Pulmonary artery endothelial cell (primary cell): ENCODE measurements at places on chromosomes 2 and 18. TPM values are rescaled to one million over a fixed set of nuclear protein-coding genes. Genes with fewer than 3 reads are reported as not detected.

The STPG4 gene
- total RNA-seq, result 0.11 TPM in 1 of 2 replicates, not detected in the other

The DCAF17 gene
- total RNA-seq, result 15.6 and 18.5 TPM in 2 replicates

The CHRNG gene
- total RNA-seq, result not detected in 2 replicates

The INPP5D gene
- total RNA-seq, result 19.8 and 27.2 TPM in 2 replicates

The CTDP1 gene
- total RNA-seq, result 36.1 and 37.1 TPM in 2 replicates

The ZNF385B gene
- not detected in 2 replicates for total RNA-seq

The SPC25 gene
- 4.4 and 9.0 TPM in 2 replicates for total RNA-seq

The RNF152 gene
- 46.2 and 76.5 TPM in 2 replicates for total RNA-seq

The FZD7 gene
- 0.33 and 0.35 TPM in 2 replicates for total RNA-seq

The LRRFIP1 gene
- 127 and 152 TPM in 2 replicates for total RNA-seq

The ALPP gene
- total RNA-seq, result not detected in 2 replicates

The TRMT61B gene
- total RNA-seq, result 12.0 and 18.2 TPM in 2 replicates

The CDH7 gene
- not detected in 2 replicates for total RNA-seq

The ABCA12 gene
- total RNA-seq, result under 0.01 TPM in 2 replicates

The MC2R gene
- not detected in 2 replicates for total RNA-seq

The FSIP2 gene
- 0.07 and 0.28 TPM in 2 replicates for total RNA-seq

The SPP2 gene
- total RNA-seq, result not detected in 2 replicates

The GPR45 gene
- not detected in 2 replicates for total RNA-seq
